ENCODE measurements at places on chromosomes 1 and 21. TPM values are rescaled to one million over a fixed set of nuclear protein-coding genes. Genes with fewer than 3 reads are reported as not detected.

Gene SPRR5
- not detected for total RNA-seq

Gene C1orf94
- total RNA-seq = not detected

Gene AGT
- not detected for total RNA-seq

Gene NFIA
- total RNA-seq = 2.4 TPM

Gene LORICRIN
- total RNA-seq = not detected

Gene AMY1A
- total RNA-seq = not detected

Gene ALX3
- not detected for total RNA-seq

Gene CFHR1
- total RNA-seq = not detected

Gene PGLYRP4
- total RNA-seq = not detected

Gene CAPZB
- total RNA-seq = 153 TPM

Gene CLDN14
- not detected for total RNA-seq

All from placental epithelial cell (primary cell).